ENCODE measurements at places on chromosomes 7 and 10. TPM values are rescaled to one million over a fixed set of nuclear protein-coding genes. Genes with fewer than 3 reads are reported as not detected.
A peak's percentile ranks its signal among the peaks of the same experiment; 100 is the strongest.

Gene VAX1
- 0.25 TPM for total RNA-seq

DNA sequence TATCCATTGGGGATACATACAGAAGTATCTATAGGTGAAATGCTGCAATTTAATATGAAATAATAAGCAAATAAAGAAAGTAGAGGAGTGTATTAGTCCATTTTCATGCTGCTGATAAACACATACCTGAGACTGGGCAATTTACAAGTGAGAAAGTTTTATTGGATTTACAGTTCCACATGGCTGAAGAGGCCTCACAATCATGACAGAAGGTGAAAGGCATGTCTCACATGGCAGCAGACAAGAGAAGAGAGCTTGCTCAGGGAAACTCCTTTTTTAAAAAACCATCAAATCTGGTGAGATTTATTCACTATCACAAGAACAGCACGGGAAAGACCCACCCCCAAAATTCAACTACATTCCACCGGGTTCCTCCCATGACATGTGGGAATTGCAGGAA, 82.8 kb upstream of the TRIM24 start:
- no peak for DNase-seq

DNA sequence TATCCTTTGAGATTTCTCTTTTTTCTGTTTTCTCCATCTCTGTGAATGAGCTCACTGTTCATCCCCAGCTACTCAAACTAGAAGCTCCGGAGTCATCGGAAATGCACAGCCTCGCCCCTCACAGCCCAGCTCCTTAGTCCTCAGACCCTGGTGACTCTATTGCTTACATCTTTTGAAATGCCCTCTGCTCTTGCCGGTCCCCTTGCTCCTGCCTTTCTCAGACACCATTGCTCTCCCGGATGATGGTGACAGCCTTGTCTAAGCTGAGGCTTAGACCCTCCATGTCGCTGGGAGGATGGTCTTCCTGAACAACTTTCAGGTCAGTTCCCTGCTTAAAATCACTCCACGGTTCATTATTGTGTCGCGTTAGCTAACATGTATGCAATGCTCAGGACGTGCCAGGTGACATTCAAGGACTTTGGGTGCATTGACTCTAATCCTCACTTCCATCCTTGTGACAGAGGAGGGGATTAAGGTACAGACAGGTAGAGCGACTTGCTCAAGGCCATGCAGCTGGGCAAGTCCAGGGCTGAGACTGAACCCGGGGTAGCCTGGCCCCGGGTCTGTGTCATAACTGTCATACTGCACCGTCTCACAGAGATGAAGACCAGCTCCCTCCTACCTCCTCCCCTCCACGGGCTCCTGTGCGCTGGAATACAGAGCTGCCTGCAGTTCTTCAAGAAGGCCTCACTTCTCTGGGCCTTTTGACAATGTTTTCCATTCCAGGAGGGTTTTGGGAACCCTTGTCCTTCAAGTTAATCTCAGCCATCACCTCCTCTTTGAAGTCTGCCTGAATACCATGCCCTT, 4.3 kb upstream of the UCMA start:
- no peak for DNase-seq

GRCh38 chr10:18610517-18610916, 40.9 kb downstream of the NSUN6 start:
- peak; percentile 66 for DNase-seq

- DNase-seq = no peak
Measured at GRCh38 chr10:114870486-114870885, 48.9 kb downstream of the FHIP2A start.

GRCh38 chr10:77351386-77351785, 286.2 kb downstream of the KCNMA1 start:
- DNase-seq = no peak

DNA sequence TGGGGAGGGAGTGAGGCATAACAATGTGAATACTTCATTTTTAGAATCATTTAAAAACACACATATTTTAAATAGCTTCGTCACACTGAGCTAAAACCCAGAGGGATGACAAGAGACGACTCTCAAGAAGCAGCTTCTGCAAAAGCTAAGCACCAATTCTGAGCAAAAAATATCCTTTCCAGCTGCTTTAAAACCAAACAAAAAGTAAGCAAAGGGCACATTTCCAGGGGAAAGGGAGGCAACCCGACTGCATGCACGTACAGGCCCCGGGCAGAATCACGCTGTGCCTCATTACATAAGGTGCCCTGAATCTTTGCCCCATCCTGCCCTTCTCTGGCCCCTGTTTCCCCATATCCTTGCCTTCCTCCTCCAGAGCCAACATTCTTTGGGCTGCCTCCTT, 78.4 kb downstream of the DGKI start:
- no peak for DNase-seq

- no peak for DNase-seq
Measured at GRCh38 chr7:151306374-151306773, 35.2 kb upstream of the NUB1 start.

Gene GPNMB
- total RNA-seq = 2.7 TPM

- no peak for DNase-seq
Measured at GRCh38 chr10:22833781-22834180, 94.1 kb upstream of the ARMC3 start.

Gene IL15RA
- total RNA-seq = 13.3 TPM

DNA sequence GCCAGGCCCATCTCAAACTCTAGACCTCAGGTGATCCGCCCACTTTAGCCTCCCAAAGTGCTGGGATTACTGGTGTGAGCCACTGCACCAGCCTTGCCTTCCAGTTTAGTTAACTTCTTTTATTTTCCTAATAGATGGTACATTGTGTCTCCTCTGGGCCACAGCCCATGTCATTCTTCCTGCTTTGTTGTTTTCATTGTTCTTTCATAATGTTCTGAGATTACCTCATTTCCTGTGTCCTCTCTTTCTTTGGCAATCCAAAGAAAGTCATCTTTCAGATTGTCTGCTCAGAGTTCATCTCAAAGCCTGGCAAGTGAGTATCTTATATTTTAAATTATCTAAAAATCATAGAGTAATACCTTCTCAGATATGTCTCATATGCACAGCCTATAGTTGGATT, at the start of gene OLAH:
OLAH (plus strand) TSS at position 270 of the 400 bp plus-strand sequence. CDS start 3,346 bp downstream, outside the sequence.
- no peak for DNase-seq

DNA sequence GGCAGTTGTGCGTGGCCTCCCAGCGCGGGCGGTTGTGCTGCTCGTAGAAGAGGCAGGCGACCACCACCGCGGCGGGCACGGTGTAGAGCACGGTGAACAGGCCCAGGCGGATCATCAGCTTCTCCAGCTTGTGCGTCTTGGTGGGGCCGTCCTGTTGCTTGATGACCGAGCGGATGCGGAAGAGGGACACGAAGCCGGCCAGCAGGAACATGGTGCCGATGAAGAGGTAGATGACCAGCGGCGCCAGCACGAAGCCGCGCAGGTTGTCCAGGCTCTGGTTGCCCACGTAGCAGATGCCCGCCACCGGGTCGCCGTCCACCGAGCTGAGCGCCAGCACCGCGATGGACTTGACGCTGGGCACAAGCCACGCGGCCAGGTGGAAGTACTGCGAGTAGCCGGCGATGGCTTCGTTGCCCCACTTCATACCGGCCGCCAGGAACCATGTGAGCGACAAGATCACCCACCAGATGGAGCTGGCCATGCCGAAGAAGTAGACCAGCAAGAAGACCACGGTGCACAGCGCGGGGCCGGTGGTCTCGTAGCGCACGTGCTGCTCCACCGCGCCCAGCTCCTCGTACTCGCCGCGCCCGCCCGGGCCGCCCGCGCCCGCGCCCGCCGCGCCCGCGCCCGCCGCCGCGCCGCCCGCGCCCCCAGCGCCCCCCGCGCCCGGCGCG, 2.2 kb downstream of the FZD8 start:
- DNase-seq = no peak

Gene IMPDH1
- 88.9 TPM for total RNA-seq

GRCh38 chr7:68267486-68267885, 1270.9 kb downstream of the TYW1 start:
- DNase-seq = no peak

- no peak for DNase-seq
Measured at GRCh38 chr10:47401874-47402640, 18.0 kb upstream of the ZNF488 start.

DNA sequence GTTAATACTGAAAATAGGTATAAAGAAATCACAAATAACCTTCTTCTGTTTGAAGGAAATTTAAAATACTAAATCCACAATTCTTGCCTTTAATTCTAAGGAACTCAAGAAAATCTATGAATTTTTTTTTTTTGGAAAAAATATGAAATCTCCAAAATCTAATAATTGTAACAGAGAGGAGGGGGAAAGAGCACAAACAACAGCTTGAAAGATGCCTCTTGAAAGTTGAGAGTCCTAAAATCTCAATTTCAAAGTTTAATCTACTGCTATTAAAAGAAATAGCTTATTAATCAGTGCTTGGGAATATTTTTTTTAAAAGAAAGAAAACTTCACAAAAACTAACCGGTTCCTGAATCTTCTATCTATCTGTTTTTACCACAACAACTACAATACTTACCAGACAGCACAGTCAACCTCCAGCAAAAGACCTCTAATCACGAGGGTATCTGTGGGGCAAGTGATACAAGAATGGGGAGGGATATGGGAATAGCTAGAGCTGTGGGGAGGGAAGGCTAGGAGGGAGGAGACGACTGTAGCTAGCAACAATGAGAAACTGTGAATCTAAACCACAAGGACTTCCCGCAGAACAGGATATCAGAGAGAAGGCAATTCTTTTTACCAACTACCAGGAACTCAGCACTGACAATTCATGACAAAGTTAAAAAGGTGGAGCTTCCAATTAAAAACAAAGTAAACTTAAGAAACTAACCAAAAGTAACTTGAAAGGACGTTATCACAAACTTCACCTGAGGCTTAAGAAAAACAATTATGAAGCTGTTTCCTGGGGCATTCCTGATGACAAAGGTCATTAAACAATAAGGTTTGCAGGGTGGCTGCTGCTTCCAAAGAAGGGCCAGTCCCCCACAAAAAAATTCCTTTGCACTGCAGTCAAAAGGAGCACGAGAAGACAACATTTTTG, at the start of gene USP54:
USP54 (minus strand) TSS at position 462 of the 919 bp plus-strand sequence. CDS start 15,684 bp downstream, outside the sequence.
- no peak for DNase-seq

DNA sequence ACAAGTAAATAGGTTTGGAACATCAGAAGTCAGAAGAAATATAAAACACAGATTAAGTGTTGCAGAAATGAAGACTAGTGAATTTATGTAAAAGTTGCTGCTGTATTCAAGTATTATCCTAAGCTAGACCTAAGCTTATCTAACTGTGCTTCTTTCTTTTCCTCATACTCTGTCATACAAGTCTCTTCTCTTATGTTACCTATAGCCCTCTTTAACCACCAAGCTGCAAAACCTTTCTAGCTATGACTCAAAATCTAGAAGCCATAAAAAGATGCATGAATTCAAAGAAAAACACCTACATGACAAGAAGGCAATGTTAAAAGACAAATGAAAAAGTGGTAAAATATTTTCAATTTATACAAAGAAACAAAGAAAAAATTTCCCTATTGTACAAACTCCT, 23.0 kb downstream of the DENND11 start:
- DNase-seq = no peak

- peak; percentile 69 for DNase-seq
Measured at GRCh38 chr7:117014673-117015133, 61.4 kb downstream of the ST7 start.

GRCh38 chr7:152857272-152857671, 97.7 kb downstream of the ACTR3B start:
- DNase-seq = no peak

DNA sequence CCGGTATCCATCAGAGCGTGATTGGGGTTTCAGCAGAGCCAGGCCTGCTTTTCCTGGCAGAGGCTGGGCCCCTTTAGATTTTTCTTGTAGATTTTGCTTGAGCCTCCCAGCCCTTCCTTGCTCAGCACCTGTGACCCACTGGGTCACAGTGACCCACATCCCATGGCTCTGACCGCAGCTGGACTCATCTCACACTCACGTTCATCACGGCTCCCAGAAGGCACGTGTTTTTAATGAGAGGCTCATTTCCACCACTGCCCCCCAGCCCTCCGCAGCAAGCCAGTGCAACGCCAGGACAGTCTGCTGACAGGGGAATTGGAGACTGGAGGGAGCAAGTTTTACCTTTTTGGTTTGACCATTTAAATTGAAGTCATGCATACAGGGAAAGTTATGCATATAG, 155.7 kb downstream of the CUX1 start:
- DNase-seq = no peak

- DNase-seq = no peak
Measured at GRCh38 chr7:103011650-103012049, 62.9 kb downstream of the FBXL13 start.

- no peak for DNase-seq
Measured at GRCh38 chr10:128739930-128740329, 613.7 kb upstream of the MKI67 start.

GRCh38 chr10:90856964-90857634, 740 bp downstream of the HTR7 start:
- no peak for DNase-seq

GRCh38 chr7:8290645-8291308, 28.8 kb upstream of the ICA1 start:
- no peak for DNase-seq

DNA sequence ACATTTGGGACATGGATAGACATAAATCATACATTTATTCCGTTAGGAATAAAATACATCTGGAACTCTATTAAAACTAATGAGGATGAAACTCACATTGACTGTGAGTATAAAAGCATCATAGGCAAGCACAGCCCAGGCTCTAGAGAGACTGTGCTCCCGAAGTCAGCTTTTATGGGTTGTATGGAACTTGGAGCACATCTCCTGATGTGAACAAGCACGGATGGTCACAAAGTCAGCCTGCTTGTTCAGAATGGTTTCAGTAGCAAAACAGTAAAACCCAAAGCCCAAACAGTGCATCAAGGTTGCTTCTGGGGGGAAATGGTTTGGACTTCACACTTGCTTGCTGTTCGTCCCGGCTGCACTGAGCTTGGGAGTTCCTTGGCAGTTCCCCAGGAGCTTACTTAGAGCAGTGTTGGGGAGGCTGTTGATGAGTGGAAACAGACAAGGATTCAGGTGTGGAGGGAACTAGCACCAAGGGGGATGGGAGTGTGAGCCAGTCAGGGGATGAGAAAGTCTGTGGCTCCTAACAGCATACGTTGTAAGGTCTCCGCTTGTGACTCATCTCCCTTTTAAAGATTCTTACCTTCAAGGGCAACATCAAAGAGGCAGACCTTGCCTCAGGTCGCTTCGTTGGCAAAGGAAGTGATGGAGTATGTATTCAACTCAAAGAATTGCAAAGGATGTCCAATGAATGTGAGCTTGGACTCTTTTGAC, 19.7 kb upstream of the ITGA8 start:
- no peak for DNase-seq

- no peak for DNase-seq
Measured at GRCh38 chr7:135251496-135252391, 18.1 kb downstream of the STRA8 start.

GRCh38 chr10:70057306-70057705, 4.7 kb downstream of the MACROH2A2 start:
- DNase-seq = no peak

Gene SOSTDC1
- total RNA-seq = 0.10 TPM

DNA sequence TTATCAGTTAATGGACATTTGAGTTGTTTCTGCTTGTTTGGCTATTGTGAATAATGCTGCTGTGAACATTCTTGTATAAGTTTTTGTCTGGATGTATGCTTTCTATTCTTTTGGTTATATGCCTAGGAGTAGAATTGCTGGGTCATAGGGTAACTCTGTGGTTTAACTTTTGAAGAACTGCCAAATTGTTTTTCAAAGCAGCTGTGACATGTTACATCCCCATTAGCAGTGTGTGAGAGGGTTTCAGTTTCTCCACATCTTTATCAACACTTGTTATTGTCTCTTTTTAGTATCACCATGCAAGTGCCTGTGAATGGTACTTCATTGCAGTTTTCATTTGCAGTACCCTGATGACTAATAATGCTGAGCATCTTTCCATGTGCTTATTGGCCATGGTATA, 2.1 kb upstream of the NDUFB8 start:
- no peak for DNase-seq
